NCI-H524 treated with DMSO at 0.1 percent for 48 hours (cell line): ENCODE measurements at places on chromosomes 11 and 22.

GRCh38 chr11:31173926-31174680, 195.4 kb downstream of the DCDC1 start:
- DNase-seq: no peak

GRCh38 chr11:100010393-100010792, 676.7 kb upstream of the ARHGAP42 start:
- DNase-seq: no peak

DNA sequence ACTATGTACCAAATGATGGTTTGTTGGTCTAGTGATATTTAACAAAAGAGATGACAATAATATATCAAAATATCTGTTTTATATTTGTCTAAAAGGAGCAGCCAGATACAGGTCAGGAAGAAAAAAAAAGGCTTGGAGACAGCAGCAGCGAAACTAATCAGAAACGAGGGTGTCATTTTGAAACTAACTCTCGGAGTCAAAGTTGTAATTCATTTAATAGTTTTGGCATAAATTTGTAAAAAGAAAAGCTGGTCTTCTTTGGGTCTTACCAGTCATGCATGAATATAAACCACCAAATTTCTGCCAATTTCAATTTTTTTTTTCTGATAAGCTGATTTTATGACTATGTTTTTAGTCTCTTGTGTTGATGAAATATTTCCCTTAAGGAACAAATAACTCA, 25.5 kb downstream of the NPAT start:
- no peak for DNase-seq

DNA sequence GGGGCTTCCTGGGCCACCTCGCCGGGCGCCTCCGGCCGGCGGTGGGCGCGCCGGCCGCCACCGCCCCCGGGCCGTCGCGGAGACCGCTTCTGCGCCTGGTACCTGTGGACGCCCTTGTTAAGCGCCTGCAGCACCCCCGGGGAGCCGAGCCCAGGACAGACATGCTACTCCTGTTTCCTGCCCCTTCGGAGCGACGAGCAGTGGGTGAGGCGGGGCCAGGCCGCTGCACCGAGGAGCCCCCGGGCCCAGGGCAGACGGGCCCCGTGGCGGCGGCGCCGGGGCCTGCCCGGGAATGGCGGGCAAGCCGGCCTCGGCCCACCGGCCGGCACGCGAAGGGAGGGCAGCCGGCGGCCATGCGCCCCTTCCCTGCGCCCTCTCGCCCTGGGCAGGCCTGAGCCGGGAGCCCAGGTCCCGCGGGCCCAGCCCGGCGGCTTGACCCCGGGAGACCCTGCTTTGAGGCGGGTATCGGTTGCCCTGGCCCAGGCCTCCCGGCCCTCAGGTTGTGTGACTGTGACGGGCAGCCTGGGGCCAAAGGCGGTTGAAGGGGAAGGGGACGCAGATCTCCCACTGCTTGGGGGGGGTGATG, 789 bp upstream of the KDM2A start:
- no peak for DNase-seq

- no peak for DNase-seq
These were observed 49.4 kb downstream of the HORMAD2 start for GRCh38 chr22:30129636-30130035.

- DNase-seq: peak; percentile 22
These were observed at the start of gene STK33 for GRCh38 chr11:8593935-8594909. STK33 (minus strand) TSS chr11:8594228; CDS start chr11:8474905, 119,323 bp downstream.

DNA sequence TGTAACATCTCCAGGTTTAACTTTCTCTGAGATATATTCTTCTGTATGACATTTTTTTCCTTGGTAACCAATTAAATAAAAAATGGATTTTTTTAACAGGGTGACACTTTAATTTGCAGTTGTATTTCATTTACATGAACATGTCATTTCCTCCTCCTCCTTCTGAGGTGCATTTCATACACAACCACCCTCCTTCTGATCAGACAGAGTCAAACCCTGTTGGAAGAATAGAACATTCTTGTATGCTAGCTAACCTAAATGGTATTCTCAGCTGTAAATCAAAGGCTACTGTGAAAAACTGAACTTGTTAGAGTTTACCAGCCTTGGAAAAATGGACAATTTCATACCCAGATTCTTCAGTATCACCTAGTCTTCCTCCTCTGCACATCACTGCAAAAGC, 52.7 kb upstream of the CHRM4 start:
- no peak for DNase-seq

DNA sequence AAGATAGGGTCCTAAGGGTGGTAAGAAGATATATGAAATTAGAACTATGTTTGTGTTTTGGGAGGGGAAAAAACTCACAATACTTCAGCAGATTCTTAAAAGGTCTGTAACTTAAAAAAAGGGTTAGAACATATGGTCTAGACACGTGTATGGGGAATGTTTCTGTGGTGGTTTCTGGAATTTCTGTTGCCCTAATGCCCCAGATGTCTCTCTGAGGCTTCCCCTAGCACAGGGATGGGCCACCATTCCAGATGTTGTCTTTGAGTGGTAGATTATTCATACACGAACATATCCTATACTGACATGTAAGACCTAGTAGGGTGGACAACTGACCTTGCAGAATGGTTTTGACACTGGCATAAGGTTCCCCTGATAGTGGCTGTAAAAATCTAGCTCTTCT, 26.2 kb downstream of the EHF start:
- DNase-seq: no peak

DNA sequence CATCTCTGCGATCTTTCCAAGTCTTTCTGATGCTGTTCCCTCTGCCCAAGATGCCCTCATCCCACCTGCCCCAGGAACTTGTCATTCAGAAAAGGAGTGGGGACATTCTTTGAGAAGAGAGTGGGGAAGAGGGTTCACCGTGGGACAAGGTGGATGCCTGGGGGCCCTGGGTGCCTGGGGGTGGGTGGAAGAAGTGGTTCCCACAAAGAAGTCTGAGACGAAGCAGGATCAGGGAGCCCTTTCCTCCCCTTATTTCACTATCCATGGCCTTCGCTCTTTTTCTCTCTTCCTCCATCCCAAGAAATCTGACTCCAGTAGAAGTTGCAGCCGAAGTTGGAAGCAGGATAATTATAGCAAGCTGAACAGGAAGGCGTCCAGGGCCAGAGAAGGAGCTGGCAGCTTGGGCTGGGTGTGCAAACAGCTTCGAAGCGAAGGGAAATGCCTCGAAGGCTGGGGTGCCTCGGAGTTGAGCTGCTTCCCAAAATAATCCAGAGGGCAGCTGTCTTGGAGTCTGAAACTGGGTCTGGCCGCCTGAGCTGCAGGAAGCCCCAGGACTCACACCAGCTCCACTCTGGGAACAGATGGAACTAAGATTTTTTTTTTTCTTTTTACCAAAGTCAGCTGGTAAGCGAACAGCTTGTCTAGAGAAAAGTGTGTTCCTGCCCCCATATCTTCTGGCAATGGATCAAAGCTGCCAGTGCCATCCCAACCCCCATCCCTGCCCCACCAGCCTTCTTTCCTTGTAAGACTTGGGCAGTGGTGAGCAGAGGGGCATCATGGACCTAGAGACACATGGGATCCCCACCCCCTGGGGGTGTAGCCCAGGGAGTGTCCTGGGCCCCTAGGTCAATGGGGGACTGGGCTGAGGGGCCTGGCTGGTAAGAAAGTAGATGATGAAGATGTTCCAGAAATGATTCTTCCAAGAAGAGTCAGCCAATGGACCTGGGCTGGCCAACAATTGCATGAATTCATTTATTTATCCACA, 31.5 kb downstream of the PARVG start:
- peak; percentile 65 for DNase-seq

DNA sequence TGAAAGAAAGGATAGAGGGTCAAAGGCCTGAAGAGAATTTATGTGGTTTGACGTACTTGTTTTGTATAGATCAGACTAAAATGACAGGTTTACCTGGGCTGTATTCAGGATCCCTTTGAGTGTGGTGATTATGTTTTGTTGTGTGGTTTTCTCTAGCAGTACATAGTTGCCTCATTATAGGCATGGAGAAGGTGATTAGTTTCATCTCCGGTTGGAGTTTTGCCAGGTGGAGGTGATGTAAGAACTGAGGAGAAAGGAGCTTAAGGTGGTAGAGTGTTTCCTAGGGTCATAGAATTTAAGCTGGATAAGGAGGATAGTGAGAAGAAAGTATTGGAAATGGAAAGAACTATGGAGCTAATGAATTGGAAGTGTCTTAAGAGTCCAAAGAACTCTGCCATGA, 229.0 kb downstream of the TMEM135 start:
- DNase-seq: no peak

DNA sequence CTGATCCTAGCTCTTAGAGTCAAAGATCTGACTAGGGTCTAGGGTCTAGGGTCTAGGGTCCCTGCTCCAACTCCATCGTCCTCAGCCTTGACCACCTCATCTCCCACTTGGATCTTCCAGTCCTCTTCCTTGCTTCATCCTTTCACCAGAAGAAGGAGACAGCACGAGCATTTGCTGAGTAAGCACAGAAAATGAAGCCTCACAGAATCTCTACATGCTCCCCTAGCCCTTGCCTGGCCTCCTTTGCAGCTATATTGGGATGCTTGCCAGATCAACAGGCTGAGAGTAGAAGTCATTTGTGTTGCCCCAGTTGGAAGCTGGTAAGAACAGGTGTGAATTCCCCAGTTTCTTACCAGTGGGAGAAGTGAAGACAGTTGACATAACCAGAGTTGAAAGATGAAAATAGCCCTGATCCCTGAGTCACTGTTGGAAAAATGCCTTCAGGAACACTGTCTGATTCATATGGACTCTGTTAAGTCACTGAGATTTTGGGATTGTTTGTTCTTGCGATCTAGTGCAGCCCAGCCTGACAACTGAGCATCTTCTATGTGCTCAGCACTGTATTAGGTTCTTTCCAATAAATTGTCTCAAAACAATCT, 552.5 kb downstream of the INSC start:
- no peak for DNase-seq

- no peak for DNase-seq
These were observed 64.9 kb downstream of the DEPDC5 start for GRCh38 chr22:31818481-31819392.

- DNase-seq: no peak
These were observed 32.1 kb upstream of the PRODH start for GRCh38 chr22:18968011-18968749.

GRCh38 chr11:12066799-12067508, 43.4 kb upstream of the MICAL2 start:
- no peak for DNase-seq

DNA sequence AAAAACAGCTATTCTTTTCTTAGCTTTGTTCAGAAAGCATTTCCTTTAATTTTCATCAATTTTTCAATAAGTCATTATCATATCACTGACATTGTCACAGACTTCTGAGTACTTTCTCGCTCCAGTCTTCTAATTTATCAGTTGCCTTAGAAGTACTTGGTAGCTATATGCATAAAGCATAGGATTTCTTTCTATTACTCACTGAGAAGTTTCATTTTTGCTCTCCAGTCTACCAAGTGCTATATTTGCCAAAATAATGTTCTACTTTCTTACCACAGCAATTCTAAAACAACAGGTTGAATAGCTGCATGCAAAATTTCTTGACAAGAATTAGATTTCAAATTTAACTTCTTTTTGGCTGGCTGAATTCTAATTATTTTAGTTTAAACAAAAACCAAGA, 116.3 kb downstream of the STK33 start:
- no peak for DNase-seq

- DNase-seq: no peak
These were observed 4.1 kb upstream of the ATXN10 start for GRCh38 chr22:45667486-45667885.

- no peak for DNase-seq
These were observed 81.0 kb downstream of the CCDC73 start for GRCh38 chr11:32713496-32713895.

GRCh38 chr11:69841859-69842698, 22.9 kb upstream of the FGF3 start:
- DNase-seq: no peak

GRCh38 chr11:134541355-134541754, 129.3 kb upstream of the B3GAT1 start:
- DNase-seq: no peak

DNA sequence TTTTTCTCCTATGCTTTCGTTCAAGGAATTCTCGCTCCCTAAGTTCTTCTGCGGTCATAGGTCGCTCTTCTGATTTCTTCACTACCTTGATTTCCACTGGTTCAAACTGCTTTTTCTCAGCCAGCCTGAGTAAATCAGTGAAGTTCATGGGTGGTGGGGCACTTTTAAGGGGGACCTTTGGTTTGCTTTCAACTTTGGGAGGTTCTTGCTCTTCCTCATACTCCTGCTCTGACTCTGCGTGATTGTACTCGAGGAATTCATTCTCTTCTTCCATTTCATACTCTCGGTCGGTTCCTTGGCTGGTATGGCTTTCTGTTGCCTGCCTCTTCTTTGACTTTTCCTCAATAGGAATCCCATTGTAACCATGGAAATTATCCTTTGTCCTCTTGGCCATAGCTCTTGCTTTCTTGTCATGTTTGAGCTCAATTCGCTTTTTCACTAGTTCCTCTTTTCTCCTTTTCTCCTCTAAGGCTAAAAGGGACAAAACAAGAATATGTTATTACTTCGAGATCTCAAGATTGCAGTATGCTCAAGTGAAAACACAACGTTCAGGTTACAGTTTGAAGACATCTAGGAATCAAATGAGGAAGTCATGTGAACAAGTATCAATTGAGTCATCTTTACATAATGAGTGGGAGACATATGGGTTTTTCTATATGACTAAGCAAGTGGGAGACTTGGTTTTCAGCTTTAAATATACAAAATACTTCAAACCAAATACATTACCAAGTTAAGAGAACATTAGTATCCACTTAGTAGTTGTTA, 16.2 kb downstream of the MISFA start:
- no peak for DNase-seq

- no peak for DNase-seq
These were observed 30.9 kb downstream of the SLC36A4 start for GRCh38 chr11:93166862-93167261.

GRCh38 chr11:133606124-133606523, 73.8 kb upstream of the OPCML start:
- no peak for DNase-seq

- DNase-seq: no peak
These were observed 13.6 kb upstream of the GALNT18 start for GRCh38 chr11:11635443-11635842.

GRCh38 chr22:46087816-46088277, 62.5 kb upstream of the PPARA start:
- no peak for DNase-seq

- no peak for DNase-seq
These were observed 617.2 kb upstream of the CHORDC1 start for GRCh38 chr11:90840071-90840470.

DNA sequence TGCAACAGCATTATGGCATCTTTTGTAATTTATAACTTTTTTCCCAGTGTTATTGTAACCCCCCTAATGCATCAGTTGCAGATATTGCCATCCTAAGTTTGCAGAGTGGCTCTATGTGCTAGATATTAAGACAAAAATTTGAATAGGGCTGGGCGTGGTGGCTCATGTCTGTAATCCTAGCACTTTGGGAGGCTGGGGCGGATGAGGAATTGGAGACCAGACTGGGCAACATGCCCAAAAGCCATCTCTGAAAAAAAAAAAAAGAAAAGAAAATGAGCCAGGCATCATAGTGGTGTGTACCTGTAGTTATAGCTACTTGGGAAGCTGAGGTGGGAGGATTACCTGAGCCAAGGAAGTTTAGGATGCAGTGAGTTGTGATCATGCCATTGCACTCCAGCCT, 50.1 kb upstream of the MUC15 start:
- DNase-seq: no peak

GRCh38 chr11:94623120-94623735, 56.1 kb downstream of the PIWIL4 start:
- peak; percentile 64 for DNase-seq
